HFFc6 (cell line): ENCODE measurements at places on chromosomes 7 and 10. TPM values are rescaled to one million over a fixed set of nuclear protein-coding genes. Genes with fewer than 3 reads are reported as not detected.

- H3K4me3 ChIP-seq: peak overlapping the region; percentile 90
- DNase-seq: no peak
- peaks cover 48% of the 10 kb centered on the region for H3K4me1 ChIP-seq
These were observed 312 bp downstream of the ARL4A start for GRCh38 chr7:12687718-12688171.

The NOS3 gene
- total RNA-seq: 0.51 to 3.0 TPM (median 0.62 TPM) in 3 replicates

GRCh38 chr7:96697822-96698221 is 11.8 kb downstream of the SEM1 start:
- DNase-seq: no peak
- no peaks in the 10 kb centered on the region for H3K27me3 ChIP-seq
- no peak overlapping the region for H3K27ac ChIP-seq
- H3K4me3 ChIP-seq: no peak overlapping the region
- peaks cover 14% of the 10 kb centered on the region for H3K36me3 ChIP-seq

The CALD1 gene
- total RNA-seq: 1,058 to 1,738 TPM (median 1,079 TPM) in 3 replicates

GRCh38 chr10:125101049-125101448 is 59.3 kb downstream of the CTBP2 start:
- no peak overlapping the region for H3K27ac ChIP-seq
- H3K27me3 ChIP-seq: no peaks in the 10 kb centered on the region; the same call in 1 of the 2 replicates
- no peak for DNase-seq
- no peak overlapping the region for H3K4me3 ChIP-seq
- H3K4me1 ChIP-seq: peaks cover 36% of the 10 kb centered on the region

DNA sequence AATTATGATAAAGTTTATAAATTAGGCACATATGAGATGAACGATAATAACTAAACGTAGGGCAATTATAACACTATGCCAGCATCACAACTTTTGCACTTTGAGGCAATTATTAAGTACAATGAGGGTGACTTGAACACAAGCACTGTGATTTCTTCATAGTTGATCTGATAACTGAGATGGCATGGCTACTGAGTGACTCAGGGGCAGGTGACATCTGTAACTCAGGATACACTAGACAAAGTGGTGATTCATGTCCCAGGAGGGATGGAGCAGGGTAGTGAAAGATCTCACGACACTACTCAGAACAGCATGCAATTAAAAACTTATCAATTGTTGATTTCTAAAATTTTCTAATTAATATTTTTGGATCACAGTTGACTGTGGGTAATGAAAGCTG is 98.3 kb upstream of the ARHGAP21 start:
- DNase-seq: peak; percentile 44
- H3K4me1 ChIP-seq: peaks cover 57% of the 10 kb centered on the region
- no peaks in the 10 kb centered on the region for H3K27me3 ChIP-seq
- no peak overlapping the region for H3K4me3 ChIP-seq

The CHRM2 gene
- 1.1 to 4.8 TPM (median 1.3 TPM) in 3 replicates for total RNA-seq

DNA sequence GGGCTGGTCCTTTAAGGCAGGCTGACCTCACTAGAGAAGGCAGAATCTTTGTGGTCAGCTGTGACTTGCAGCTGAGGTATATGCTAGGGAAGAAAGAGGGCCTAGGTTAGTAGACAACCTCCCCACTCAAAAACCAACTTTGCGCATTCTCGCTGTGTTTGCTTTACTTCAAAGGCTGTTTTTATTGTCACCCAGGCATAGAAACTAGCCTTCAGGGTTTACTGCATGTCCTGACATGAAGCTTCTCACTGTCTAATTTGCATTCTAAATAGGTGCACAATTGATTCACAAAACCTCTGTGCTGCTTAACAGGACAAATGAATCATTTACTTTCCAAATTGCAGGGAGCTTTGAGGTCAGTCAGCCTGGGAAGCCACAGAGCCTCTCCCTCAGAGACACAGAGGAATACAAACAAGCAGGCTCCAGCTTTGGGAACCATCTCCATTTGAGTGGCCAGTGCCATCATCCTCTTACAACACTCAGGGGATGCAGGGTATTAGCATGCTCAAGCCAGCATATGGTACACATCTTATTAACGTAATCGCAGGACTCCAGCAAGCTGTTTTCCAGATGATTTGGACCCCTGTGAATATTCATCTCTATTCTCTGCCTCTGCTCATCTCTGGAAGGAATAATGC is 596.4 kb upstream of the GHITM start:
- H3K36me3 ChIP-seq: no peaks in the 10 kb centered on the region
- H3K4me3 ChIP-seq: no peak overlapping the region
- H3K4me1 ChIP-seq: no peaks in the 10 kb centered on the region
- H3K27me3 ChIP-seq: no peaks in the 10 kb centered on the region
- no peak overlapping the region for H3K27ac ChIP-seq
- DNase-seq: no peak

DNA sequence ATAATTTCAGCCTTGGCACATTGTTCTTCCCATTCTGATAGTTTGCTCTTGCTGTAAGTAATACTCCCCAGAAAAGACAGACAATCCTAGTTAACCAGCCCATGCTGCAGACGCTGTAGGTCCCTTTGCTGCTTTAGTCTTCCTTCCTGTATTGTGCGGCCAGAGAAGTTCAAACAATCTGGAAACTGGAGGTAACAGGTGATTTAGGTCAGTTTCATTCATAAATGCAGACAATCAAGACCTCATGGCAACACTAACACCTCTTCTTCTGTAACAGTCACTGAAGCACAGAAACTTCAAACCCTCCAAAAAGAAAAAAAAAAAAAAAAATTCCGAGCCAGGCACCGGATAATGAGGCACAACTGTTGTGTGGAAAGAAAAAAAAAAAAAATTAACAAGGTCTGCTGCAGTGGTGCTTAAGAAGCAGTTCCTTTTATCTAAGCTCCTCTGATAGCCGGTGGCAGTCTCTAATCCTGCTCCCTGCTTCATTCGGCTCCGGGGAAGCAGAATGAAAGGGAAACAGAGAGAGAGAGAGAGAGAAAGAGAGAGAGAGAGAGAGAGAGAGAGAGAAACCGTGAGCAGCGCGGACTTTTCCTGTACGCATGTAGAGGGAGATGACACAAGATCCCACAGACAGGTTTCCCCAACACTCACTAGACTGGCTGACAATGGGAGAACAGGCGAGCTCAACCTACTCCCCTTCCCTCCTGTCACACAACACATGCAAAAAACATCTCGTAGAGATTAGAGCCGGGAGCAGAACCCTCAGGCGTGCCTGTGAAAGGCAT is at the start of gene SEMA3A:
Gene SEMA3A (minus strand): TSS at position 306 of the 788 bp plus-strand sequence. CDS start 203 bp downstream, at position 103.
- DNase-seq: peak; percentile 72
- H3K4me3 ChIP-seq: peak within 1 kb of the TSS; percentile 97
- H3K27me3 ChIP-seq: peaks cover 2% of the 10 kb centered on the region; the same call in 1 of the 2 replicates
- H3K36me3 ChIP-seq: peaks cover 5% of the 10 kb centered on the region; the same call in 1 of the 2 replicates

GRCh38 chr7:25282194-25282593 is 53.9 kb upstream of the NPVF start:
- no peaks in the 10 kb centered on the region for H3K4me1 ChIP-seq
- no peak overlapping the region for H3K27ac ChIP-seq
- no peaks in the 10 kb centered on the region for H3K36me3 ChIP-seq
- no peak overlapping the region for H3K4me3 ChIP-seq
- DNase-seq: no peak

The NPSR1 gene
- not detected in 3 replicates for total RNA-seq
